Cortex of kidney (tissue), 1 donor: ENCODE measurements at places on chromosomes 12 and 14.

- no peak for DNase-seq
Observed at GRCh38 chr12:48602192-48602989, 32.5 kb upstream of the LALBA start.

DNA sequence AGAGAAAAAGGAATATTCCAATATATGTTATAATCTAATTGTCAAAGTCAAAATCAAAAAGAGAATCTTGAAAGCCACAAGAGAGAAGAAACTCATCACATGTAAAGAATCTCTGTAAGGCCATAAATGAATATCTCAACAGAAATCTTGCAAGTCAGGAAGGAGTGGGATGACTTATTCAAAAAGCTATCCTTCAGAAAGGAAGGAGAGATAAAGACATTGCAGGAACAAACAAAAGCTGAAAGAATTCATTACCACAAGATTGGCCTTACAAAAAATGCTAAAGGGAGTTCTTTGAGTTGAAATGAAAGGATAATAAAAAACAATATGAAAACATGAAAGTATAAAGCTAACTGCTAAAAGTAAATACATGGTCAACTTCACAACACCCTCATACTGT lies 286.8 kb downstream of the LRIG3 start:
- no peak for DNase-seq

GRCh38 chr14:69719501-69719951 lies 47.4 kb upstream of the SRSF5 start:
- DNase-seq = no peak

DNA sequence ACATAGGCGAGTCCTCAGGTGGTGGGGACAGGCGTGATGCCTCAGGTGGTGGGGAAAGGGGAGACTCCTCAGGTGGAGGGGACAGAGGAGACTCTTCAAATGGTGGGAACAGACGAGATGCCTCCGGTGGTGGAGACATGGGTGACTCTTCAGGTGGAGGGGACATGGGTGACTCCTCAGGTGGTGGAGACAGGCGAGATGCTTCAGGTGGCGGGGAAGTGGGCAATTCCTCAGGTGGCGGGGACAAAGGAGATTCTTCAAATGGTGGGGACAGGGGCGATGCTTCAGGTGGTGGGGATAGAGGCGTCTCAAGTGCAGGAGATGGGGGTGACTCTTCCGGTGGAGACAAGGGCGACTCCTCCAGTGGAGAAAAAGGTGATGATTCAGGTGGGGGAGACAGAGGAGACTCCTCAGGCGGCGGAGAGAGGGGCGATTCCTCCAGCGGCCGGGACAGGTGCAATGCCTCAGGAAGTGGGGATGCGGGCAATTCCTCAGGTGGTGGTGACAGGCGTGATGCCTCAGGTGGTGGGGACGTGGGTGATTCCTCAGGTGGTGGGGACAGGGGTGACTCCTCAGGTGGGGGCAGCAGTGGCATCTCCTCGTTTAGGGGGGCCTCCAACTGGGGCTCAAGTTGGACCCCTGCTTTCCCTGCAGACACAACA lies 8.7 kb downstream of the KMT2D start:
- DNase-seq = no peak

- DNase-seq = no peak
Observed at GRCh38 chr14:69770559-69770958, 3.6 kb downstream of the SRSF5 start.

DNA sequence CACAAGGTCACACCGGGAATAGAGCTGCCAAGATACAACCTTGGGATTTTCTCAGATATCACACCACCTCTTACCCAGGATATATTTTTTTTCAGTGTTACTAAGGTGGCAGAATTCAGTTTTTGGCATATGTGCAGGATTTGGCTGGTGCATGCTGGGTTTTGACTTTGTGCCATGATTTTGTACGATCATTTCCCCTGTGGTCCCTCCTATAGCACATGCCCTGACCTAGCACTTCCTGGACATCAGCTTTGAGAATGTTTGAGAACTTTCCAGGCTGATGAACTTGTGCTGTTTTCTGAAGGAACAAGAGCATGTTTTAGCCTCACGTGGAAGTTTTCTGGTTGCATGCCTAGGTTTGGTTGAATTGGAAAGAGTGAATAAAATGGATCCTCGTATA lies 11.0 kb upstream of the TBPL2 start:
- DNase-seq = no peak

DNA sequence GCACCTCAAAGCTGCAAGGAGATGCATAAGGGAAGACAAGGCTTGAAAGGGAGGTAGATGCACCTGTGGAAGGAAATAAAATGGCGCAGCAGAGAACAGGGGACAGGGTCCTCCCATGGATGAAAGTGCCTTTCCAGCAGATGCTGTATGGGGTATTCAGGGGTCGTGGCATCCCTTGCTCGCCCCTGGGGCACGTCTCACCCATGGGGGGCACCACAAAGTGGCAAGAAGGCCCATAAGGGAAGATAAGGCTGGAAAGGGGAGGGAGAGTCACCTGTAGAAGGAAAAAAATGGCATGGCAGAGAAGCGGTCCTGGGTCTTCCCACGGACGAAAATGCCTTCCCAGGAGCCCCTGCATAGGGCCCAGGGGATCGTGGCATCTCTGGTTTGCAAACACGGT lies 265.1 kb downstream of the ALG10 start:
- DNase-seq = no peak

- DNase-seq = no peak
Observed at GRCh38 chr12:104902125-104902524, 56.0 kb downstream of the SLC41A2 start.

GRCh38 chr12:5660238-5660637 lies 228.3 kb downstream of the NTF3 start:
- DNase-seq = no peak

DNA sequence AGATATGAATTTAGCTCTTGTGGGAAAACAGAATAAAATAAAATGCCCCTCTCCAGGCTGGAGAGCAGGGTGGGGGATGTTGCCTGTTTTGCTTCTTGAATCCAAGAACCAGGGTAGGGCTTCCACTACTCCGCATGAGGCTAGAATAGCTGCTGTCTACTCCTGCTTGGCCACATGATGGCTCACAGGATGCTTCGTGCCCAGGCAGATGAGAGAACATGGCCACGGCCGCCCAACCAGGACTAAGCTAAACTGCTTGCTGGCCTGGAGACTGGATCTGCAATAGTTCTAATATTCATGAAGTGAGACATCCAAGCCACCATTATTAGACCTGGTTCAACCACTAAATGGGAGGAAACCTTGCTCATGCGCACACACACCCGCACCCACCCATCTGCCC lies 122.2 kb upstream of the METAP2 start:
- DNase-seq = no peak

DNA sequence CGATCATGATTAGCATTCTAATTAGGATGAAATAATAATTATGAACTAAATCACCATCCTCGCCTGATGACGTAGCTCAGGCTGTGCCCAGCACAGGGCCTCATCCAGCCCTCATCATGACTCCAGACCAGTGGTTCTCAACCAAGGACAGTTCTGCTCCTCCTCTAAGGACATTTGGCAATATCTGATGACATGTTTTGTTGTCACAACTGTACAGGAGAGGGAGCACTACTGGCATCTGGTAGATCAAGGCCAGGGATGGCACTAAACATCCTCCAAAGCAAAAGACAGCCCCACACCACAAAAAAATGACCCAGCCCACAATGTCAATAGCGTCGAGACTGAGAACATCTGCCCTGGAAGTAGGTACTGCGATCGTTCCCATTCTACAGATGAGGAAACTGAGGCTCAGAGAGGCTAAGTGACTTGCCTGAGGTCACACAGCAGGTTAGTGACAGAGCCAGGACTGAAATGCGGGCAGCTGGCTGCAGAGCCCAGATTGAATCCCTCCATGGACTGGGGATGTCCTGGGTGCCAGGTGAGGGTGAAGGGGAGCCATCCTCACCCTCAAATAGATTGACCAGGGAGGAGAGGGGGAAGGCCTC lies 15.5 kb downstream of the TRPV4 start:
- no peak for DNase-seq

DNA sequence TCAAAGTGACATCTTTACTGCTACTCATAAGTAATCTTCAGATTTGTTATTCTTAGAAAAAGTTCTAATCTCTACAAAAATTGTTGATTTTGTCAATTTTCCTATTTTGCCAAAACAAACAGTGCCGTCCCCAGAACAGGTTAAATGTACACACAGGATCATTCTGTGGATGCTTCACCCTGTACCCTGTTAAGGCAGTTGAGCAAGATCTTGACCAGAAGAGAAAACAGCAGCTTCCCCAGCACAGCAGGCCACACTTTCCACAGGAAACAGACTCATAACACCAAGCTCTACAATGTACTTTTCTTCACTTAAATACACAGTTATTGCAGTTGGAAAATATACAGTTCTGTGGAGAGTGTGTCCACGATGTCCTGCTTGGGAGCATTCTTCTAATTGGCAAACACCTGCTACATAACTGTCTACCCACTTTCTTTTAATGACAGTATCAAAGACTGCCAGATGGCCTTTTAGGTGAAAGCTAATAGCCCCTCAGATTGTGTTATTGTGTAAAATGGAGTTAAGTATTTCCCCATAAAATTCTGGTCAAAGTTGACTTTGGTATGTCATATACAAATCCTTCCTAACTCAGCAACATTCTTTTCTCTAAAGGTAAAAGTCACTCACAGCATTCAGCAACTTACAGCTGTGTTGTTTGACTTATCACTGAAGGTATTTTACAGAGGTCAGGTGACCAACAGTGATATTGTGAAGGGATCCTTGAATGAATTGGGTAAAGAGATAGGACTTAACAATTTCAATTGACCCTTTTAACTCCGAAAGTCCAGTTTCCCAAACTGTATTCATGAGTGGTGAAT lies 77.0 kb downstream of the SEC23A start:
- DNase-seq = no peak

- DNase-seq = no peak
Observed at GRCh38 chr14:64605926-64606685, 56.3 kb downstream of the PPP1R36 start.

DNA sequence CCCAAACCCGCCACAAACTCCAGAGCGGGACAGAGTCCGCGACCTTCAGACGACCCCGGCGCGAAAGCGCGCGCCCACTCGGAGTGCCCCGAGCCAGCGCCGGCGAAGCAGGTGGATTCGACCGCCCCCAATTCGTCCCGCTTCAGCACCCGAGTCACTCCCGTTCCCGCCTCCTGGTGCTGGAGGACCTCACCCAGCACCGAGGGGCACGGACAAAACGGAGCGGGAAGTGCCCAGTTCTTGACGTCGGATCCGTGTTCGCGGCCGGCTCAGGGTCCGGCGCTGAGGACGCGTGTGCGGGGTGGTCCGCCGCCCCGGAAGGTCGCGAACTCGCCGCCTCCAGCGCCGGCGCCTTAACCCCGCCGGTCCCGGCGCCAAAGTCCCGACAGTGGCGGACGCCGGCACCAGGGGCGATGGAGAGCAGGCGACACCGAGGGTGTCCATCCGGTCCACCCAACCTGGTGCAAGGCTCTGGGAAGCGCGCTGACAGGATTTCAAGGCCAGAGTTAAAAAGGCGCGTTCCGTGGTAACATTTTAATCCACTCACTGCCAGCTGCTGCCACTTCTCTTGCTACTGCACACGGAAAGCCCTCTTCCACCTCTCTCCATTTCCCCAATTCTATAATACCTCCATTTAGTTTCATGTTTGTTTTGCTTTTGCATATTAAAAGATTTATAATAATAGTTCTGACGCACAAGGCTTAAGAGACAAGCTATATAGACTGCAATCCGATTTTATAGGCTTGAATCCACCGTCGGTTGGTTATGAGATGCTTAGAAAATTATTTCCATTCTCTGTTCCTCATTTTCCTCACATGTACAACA lies 240.0 kb upstream of the CPNE8 start:
- no peak for DNase-seq

GRCh38 chr14:67704484-67705089 lies 2.9 kb downstream of the RDH12 start:
- DNase-seq = no peak

DNA sequence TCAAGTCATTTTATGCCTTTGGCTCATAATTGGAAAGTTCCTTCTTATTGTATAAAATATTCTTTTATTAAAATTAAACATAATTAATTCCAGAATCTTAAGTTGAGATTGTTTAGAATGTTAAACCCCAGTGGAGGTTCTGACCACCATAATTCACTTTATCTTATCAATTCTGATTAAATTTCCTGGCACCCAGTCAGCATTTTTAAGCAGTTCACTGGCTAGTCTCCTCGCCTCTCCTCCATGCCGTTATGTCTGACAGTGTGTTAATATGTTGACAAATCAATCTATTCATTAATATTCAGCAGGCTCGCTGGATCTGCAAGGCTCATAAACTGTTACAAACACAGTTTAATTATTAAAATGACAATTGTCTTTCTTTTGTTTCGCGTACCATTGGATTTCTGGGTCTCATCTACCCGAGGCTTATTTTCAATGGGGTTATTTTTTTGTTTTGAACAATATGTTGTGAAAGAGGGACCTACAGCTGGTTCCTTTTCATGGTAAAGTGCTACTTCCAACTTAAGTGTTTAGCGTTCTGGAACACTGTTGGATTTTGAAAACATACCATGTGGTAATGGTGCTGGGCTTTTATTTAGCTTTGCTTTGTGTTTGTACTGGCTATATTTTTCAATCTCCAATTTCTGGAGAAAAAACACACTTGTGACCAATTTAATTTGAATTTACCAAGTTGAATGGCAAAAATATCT lies 339.7 kb downstream of the PRKD1 start:
- no peak for DNase-seq

GRCh38 chr14:53894456-53894855 lies 62.2 kb downstream of the BMP4 start:
- DNase-seq = no peak

DNA sequence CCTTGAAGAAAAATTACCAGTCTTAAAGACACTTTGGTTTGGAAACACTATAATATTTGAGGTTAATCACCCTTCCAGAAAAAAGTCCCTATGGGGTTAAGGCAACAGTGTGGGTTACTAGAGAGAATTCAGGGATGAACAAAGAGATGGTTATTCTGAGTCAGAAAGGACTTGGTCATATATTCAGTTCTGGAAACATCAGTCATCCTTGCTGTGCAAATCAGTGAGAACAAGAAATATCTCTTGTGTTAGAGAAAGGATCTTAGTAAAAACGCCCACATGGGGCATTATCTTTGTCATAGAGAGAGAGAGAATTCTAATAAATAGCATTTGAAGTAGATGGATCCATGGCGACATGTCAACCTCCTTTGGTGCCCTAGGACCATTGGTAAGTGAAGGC lies 59.4 kb upstream of the E2F7 start:
- DNase-seq = no peak

GRCh38 chr12:6813363-6813762 lies 8.3 kb upstream of the GPR162 start:
- DNase-seq = no peak

GRCh38 chr14:91996948-91997371 lies 42.9 kb downstream of the TRIP11 start:
- DNase-seq = no peak

GRCh38 chr14:34086223-34086757 lies 135.4 kb upstream of the EGLN3 start:
- no peak for DNase-seq

GRCh38 chr12:111850526-111850925 lies 8.5 kb downstream of the MAPKAPK5 start:
- DNase-seq = no peak

GRCh38 chr12:104562763-104563162 lies 106.0 kb downstream of the CHST11 start:
- DNase-seq = no peak

- DNase-seq = no peak
Observed at GRCh38 chr12:114238808-114239207, 167.1 kb downstream of the TBX5 start.

- DNase-seq = no peak
Observed at GRCh38 chr14:60945984-60946383, 34.9 kb downstream of the TRMT5 start.
